ENCODE measurements at places on chromosomes 6 and 20. TPM values are rescaled to one million over a fixed set of nuclear protein-coding genes. Genes with fewer than 3 reads are reported as not detected.

Gene PTCHD4
- not detected for total RNA-seq

Gene LINC00237
- total RNA-seq: not detected

Gene MYL9
- total RNA-seq: not detected

Gene ADAM33
- total RNA-seq: not detected

Gene AAR2
- total RNA-seq: 18.9 TPM

Gene ANKRD66
- not detected for total RNA-seq

DNA sequence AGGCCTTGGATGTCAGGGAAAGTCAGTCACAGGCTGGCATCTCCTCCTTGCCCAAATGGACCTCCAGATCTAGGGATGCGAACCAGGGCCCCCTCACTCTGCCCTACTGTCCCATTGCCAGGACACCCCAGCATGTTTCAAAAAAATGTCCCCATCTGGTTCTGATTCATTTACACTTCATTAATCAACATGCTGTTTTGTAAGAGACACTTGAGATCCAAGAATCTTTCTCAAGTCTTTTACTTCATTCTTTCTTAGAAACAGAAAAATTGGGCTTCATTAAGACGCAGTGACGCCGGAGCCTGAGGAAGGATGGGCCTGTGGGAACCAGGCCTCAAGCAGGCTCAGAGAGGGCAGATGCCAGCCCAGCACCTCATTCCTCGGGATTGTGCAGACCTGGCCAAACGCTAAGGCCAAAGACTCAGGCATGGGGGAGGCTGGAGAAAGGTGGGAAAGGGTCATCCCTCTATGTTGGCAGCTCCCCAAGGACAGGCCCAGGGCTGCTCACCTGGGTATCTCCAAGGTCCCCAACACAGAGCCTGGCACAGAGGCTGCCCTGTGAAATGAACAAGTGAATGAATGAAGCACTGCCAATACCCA is 3.8 kb downstream of the RSPO4 start:
- DNase-seq: no peak
- H3K4me3 ChIP-seq: no peak overlapping the region
- no peaks in the 10 kb centered on the region for H3K4me1 ChIP-seq
- H3K27ac ChIP-seq: no peak overlapping the region
- H3K27me3 ChIP-seq: peaks cover 32% of the 10 kb centered on the region

DNA sequence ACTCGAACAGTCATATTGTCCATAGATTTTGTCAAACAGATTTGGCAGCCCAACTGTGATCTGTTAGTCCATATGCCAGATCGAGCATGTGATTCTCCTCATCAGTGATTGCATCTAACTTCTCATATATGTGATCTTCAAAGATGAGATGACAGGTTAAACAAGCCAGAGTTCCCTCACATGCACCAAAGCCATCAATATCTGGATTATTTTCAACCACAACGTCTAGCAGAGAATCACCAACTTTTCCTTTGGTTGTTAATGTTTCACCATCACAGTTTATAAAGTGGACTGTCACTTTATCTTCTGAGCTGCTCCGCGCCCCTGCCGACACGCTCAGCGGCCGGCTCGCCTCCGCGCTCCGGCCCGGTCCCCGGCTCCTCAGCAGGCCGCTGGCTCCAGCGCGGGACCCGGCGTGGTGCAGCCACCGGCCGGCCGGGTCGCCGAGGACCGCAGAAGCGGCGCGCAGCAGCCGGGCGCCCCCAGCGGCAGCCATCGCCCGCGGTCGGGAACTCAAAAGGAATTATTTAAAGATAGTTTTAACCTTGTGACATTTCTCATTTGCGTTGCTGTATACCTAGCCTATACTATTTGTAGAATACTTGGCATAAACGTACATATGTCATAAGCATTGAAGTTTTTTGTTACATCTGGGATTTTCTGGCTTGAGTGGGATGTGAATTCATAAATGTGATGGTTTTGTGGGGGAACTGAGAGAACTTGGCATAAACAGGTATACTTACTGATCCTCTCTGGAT is 40.1 kb upstream of the DYNLRB1 start:
- no peak overlapping the region for H3K27ac ChIP-seq
- no peak overlapping the region for H3K4me3 ChIP-seq
- H3K36me3 ChIP-seq: peaks cover 6% of the 10 kb centered on the region

GRCh38 chr6:129608886-129609537 is 101.0 kb downstream of the ARHGAP18 start:
- H3K27me3 ChIP-seq: no peaks in the 10 kb centered on the region
- no peak overlapping the region for H3K4me3 ChIP-seq
- DNase-seq: no peak
- H3K27ac ChIP-seq: no peak overlapping the region

GRCh38 chr6:131778169-131778568 is 29.7 kb upstream of the ENPP1 start:
- no peaks in the 10 kb centered on the region for H3K4me1 ChIP-seq
- peaks cover 8% of the 10 kb centered on the region for H3K27me3 ChIP-seq
- H3K36me3 ChIP-seq: no peaks in the 10 kb centered on the region
- no peak overlapping the region for H3K27ac ChIP-seq
- DNase-seq: no peak

DNA sequence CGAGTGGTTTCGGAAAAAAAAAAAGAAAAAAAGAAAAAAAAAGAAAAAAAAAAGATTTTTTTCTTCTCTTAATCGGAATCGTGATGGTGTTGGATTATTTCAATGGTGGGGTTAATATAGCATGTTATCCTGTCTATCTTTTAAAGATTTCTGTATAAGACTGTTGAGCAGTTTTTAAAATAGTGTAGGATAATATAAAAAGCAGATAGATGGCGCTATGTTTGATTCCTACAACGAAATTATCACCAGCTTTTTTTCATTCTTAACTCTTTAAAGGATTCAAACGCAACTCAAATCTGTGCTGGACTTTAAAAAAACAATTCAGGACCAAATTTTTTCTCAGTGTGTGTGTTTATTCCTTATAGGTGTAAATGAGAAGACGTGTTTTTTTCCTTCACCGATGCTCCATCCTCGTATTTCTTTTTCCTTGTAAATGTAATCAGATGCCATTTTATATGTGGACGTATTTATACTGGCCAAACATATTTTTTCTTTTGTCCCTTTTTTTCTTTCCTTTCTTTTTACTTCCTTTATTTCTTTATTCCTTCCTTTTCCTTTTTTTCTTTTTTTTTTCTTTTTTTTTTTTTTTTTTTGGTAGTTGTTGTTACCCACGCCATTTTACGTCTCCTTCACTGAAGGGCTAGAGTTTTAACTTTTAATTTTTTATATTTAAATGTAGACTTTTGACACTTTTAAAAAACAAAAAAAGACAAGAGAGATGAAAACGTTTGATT is 3.6 kb downstream of the SOX4 start:
- H3K4me1 ChIP-seq: peaks cover 30% of the 10 kb centered on the region
- no peak overlapping the region for H3K27ac ChIP-seq
- H3K36me3 ChIP-seq: no peaks in the 10 kb centered on the region
- peaks cover 48% of the 10 kb centered on the region for H3K27me3 ChIP-seq
- no peak for DNase-seq

GRCh38 chr6:163733061-163733460 is 318.5 kb downstream of the QKI start:
- peaks cover 5% of the 10 kb centered on the region for H3K27me3 ChIP-seq
- DNase-seq: no peak
- no peak overlapping the region for H3K4me3 ChIP-seq
- H3K36me3 ChIP-seq: no peaks in the 10 kb centered on the region

DNA sequence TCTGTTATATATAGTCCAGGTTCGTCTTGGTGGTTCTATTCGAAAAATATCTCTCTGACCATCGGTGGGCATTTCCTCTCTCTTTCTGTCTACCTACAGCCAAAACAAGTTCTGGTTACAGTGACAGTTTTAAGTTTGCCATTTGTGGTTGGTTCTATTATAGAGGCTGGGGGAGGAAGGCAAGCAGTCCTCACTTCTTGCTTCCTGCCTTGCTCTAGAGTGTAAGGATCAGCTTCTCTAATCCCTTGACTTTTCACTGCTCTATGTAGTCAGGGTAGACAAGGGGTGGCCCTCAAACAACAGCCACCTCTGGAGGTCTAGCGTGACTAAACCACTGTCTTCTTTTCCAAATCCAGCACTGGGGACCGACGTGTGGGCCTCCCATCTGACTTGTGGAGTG is 16.1 kb downstream of the E2F3 start:
- H3K36me3 ChIP-seq: no peaks in the 10 kb centered on the region
- H3K27me3 ChIP-seq: no peaks in the 10 kb centered on the region
- no peak for DNase-seq
- no peak overlapping the region for H3K27ac ChIP-seq
- H3K4me1 ChIP-seq: peaks cover 30% of the 10 kb centered on the region

GRCh38 chr6:158431036-158431435 is 118.8 kb downstream of the TULP4 start:
- no peaks in the 10 kb centered on the region for H3K4me1 ChIP-seq
- H3K27me3 ChIP-seq: no peaks in the 10 kb centered on the region
- H3K4me3 ChIP-seq: no peak overlapping the region
- H3K36me3 ChIP-seq: peaks cover 4% of the 10 kb centered on the region
- no peak for DNase-seq
- H3K27ac ChIP-seq: no peak overlapping the region

GRCh38 chr6:13375360-13375878 is 47.1 kb upstream of the TBC1D7 start:
- H3K36me3 ChIP-seq: no peaks in the 10 kb centered on the region
- H3K27ac ChIP-seq: no peak overlapping the region
- no peak overlapping the region for H3K4me3 ChIP-seq
- no peaks in the 10 kb centered on the region for H3K27me3 ChIP-seq

GRCh38 chr6:73062837-73063236 is 162.5 kb downstream of the KHDC1L start:
- no peak for DNase-seq
- H3K4me3 ChIP-seq: no peak overlapping the region
- no peak overlapping the region for H3K27ac ChIP-seq

DNA sequence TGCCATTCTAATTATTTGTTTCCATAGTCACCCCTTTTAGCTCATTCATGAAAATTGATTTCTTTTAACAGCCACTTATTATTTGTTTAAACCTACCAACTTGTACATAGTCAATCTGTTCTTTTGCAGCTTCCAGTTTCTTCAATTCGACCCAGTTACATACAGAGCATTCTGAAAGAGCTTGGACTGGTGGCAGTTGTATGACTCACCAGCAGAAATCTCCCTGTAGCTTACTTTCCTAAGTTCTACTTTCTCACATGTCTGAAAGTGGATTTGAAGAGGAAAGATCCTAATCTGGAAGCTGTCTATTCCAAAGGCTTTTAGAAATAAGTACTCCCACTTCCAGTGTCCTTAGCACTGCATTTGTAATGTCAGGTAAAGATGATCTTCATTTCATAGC is 447.9 kb downstream of the HTR1B start:
- H3K27ac ChIP-seq: no peak overlapping the region
- H3K36me3 ChIP-seq: no peaks in the 10 kb centered on the region
- H3K27me3 ChIP-seq: no peaks in the 10 kb centered on the region
- no peak overlapping the region for H3K4me3 ChIP-seq

DNA sequence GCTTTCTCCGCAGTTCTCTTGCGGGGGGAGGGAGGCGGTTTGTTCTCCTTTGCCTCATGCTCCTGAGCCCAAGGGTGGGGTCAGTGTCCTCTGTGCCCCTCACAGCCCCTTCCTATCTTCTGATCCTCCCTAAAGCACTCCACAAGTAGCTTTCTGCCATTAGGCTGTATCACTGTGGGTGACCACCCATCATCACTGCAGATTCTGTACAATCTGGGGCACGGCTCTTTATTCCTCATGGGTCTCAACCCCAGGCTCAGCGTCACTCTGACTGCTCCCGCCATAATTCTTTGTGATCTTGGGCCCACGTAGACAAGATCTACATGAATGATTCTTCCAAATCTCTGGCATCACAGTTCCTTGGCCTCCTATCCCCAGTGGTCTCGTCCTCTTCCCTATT is 10.5 kb downstream of the NCR2 start:
- no peak for DNase-seq
- peaks cover 21% of the 10 kb centered on the region for H3K27me3 ChIP-seq
- H3K4me1 ChIP-seq: peaks cover 7% of the 10 kb centered on the region
- H3K4me3 ChIP-seq: no peak overlapping the region
- no peak overlapping the region for H3K27ac ChIP-seq
- no peaks in the 10 kb centered on the region for H3K36me3 ChIP-seq

- H3K27me3 ChIP-seq: no peaks in the 10 kb centered on the region
- H3K4me3 ChIP-seq: no peak overlapping the region
- DNase-seq: no peak
- H3K4me1 ChIP-seq: no peaks in the 10 kb centered on the region
- H3K27ac ChIP-seq: no peak overlapping the region
These were observed 91.9 kb upstream of the LAMP5 start for GRCh38 chr20:9422321-9423057.

DNA sequence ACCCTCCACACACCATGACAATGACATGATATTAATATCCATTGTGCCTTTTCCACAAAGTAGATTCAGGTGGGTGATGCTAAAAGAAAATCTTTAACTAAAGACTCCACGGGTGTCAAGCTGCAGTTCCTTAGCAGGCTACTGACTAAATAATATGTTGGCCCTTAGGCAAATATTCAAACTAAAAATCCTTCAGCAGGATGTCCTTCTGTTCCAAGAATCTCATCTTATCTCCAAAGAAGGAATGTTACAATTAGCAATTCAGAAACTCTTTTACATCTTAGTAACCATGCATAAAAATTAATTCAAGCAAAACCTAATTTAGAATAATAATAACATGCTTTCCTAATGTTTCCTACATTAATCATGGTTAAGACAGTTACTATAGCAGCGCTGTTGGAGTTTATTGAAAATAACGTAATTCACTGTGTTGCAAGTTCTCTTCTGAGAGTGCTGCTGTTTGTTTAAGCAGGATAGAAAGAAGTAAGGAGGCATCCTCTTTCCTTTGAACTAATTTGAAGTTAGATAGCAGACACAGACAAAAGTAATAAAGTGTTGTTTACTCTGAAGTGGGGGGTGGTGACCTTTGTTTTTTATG is 414.8 kb upstream of the CDH4 start:
- no peaks in the 10 kb centered on the region for H3K4me1 ChIP-seq
- H3K27ac ChIP-seq: no peak overlapping the region
- no peak for DNase-seq
- H3K27me3 ChIP-seq: no peaks in the 10 kb centered on the region

- H3K27me3 ChIP-seq: no peaks in the 10 kb centered on the region
- peak overlapping the region; percentile 67 for H3K27ac ChIP-seq
- no peaks in the 10 kb centered on the region for H3K4me1 ChIP-seq
- H3K36me3 ChIP-seq: no peaks in the 10 kb centered on the region
These were observed 348.1 kb downstream of the THBS2 start for GRCh38 chr6:168905451-168906090.
